ENCODE measurements at places on chromosomes 1 and 21.

- no peak for DNase-seq
Observed at GRCh38 chr1:23589585-23589986, 30.3 kb upstream of the ID3 start.

DNA sequence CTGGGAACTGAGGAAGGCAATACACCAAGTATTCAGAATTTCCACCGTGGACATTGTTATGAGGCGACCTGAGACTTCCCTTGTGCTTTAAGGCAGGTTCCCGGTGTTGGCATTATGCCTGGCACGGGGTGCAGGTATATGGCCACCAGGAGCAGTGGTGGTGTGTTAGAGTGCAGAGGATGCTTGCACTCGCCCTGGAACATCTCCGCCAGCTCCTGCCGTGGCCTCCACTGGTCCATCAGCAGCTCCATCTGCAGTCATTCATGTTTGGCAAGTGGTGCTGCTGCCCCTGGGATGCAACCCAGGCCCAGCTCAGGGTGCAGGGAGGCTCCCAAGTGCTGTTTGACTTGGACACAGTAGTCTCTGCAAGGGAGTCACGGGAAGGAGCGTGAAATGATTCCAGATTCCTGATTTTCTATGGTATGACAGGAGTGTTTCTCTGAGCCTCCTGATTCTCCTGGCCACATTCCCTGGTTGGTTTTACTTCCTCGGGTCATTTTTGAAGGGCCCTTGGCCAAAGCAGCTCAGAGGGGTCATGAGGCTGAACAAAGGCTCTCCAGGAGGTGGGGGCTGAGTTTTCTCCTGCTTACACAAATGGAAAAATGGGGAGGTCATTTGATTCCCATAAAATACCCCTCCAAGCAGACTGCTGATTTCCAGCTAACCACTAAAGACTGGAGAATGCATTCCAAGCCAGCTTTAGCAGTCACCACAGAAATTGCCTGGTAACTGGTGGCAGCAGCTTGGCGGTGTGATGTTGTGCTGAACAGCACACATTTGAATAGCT lies 60.4 kb upstream of the PSEN2 start:
- peak; percentile 31 for DNase-seq

GRCh38 chr1:236052232-236052993 lies 12.5 kb downstream of the NID1 start:
- no peak for DNase-seq

DNA sequence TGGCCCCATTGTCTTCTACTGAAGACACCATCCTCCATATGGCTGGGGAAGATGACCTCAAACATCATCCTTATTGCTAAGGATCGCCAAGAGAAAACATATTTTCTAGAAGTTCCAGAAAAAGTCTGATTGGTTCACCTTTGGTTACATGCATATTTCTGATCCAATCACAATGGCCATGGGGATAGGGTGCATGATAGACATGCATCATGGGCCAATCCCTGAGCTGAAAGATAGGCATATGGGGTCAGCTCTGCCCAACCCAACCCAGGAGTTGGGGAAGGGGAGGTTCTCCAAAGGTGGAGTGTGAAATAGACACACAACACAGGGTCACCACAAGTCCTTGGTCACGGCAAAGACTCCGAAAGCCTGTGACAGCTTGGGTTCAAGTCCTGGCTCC lies 276.3 kb upstream of the TMEM51 start:
- DNase-seq = no peak

DNA sequence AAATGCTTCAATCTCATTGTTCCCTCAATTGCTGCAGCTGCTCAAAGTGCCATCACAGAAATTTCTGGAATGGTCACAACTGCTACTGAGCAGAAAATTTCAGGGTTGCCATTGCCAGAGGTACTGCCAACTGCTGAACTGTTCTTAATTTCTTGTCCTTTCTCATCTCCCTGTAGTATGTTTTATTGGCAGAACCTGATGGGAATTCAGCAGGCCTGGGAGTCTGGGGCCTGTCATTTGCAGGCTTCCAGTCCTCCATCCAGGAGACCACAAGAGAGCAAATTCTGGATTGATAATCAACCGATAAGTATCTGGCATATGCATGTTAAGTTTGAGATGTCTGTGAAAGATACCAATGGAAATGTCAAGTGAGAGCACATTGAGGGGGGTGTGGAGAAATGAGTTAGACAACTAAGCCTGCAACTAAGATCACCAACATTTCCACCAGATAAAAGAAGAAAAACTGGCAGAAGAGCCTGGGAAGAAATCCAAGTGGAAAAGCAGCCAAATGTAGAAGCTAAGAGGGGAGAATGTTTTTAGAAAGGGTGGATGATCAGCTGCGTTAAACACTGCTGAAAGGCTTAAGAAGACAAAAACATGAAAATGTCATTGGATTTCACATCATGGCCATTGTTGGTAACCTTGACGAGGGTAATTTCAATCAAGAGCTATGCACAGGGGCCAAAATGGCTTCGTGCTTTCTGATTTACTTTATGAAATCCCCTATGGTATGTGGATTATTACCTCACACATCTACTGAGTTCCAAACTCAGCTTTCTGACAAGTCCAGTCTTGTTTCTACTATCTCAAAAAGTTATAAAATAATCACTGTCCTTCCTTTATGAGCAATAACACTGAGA lies 648.1 kb downstream of the PLPP3 start:
- no peak for DNase-seq

GRCh38 chr1:64956010-64956640 lies 10.2 kb downstream of the JAK1 start:
- peak; percentile 38 for DNase-seq

Measured in kidney epithelial cell (primary cell).